ENCODE measurements at places on chromosomes 5 and 9.

DNA sequence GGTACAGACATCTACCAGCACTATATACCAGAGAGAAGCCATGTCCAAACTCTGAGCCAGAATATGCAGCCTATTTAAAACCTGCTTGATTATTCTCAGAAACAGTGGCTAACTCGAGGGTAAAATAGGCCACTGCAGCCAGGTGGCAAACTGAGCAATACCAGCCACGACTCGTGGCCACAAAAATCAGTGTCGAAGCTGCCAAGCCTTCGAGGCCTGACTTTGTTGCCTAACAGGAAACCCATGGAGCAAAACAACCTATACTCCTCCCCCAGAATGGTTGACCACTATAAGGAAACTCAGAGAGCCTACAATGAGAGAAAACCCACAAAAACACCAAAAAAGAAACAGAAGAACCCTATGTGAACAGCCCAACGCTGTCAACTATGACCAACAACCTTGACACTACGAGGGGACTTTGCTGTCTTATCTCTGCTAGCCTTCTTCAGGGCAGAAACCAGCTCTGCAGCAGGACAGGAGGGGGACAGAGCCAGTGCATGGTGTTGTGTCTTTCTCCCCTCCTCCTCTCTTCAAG lies 133.8 kb downstream of the TMEM174 start:
- no peak for DNase-seq

- no peak for DNase-seq
Observed at GRCh38 chr5:10702911-10703491, 58.0 kb downstream of the DAP start.

- no peak for DNase-seq
Observed at GRCh38 chr9:130633336-130634190, 30.8 kb upstream of the PRDM12 start.

DNA sequence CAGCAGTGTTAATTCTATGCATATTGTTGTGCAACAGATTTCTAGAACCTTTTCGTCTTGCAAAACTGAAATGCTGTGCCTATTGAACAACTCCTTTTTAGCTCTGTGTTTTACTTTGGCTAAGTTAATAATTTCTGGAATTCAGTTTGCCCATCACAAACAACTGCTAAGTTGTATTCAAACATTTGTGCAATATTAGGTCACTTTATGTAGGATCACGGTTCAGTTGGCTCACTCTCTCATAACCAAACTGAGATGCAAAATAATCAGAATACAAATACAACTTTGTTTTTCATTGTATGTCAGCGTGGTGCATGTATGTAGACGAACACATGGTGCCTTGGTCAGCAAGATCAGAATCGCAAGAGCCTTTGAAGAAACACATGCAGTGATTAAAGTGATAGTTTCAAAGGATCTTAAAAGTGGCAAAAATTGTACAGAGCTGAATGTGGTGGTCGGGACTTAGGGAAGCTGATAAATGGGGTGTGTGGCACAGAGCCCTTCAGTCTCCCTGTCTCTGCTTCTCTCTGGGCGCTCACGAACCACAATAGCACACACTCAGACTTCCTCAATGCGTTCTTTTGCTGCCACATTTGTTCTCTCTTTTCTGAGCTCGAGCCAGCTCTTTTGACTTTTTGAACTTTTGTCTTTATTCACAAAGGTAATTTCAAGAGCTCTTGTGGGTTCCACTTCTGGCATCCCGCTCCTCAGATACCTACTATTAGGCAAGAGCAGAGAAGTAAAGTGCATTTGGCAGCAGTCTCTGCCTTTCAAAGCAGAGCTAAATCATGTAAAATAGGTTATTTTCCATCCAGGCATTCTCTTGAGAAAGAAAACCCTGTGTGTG lies 112.4 kb upstream of the CTSL start:
- no peak for DNase-seq

DNA sequence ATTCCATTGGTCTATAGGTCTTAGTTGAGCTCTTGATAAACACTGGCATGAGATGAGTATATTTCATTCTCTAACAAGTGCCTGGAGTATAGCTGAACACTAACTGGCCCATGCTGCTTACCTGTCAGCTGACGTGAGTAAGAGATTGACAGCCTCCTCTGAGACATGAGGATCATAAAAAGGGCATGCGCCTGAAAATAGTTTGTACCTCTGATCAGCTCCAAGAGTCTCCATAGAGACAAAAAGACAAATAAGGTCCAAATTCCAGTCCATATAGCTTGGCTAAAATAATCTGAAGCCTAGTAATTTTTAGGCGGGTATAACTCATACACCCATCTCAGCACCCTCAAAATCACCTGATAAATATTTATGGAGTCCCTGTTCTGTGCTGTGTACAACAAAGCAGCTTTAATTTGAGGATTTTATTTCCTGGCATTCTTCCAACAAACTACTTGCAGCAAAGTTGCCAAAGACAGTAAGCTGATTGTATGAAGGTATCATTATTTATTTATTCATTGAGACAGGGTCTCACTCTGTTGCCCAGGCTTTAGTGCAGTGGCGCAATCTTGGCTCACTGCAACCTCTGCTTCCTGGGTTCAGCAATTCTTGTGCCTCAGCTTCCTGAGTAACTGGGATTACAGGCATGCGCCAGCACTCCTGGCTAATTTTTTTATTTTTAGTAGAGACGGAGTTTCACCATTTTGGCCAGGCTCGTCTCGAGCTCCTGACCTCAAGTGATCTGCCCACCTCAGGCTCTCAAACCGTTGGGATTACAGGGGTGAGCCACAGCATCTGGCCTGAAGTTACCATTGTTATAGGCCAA lies 16.2 kb upstream of the FSD1L start:
- DNase-seq: no peak

DNA sequence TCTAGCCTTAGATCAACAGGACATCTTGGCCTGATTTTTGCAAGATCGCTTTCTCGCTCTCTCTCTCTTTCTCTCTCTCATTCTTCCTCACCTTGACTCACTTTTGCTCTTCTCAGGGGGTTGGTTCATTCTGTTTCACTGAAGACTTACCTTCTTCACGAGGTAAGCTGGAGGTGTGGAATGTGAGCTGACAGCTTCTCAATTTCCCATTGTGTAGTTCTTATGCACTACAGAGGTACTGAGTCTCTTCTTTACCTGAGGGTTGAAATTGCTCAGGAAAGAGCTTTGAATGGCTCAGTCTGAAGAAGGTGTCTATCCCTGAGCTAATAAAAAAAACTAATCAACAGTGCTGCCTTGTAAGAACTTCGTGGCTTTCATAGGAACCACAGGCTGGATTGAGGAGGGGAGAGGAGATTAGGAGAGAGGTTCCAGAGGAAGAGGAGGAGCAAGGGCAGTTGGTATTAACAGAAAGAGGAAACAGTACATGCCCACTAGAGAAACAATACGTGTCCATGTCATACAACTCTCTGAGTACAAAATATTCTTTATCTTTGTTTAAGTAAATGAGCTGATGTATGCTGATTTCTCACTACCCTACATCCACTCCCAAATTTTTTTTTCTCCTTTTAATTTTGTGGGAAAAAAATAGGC lies 192.2 kb downstream of the TMEM167A start:
- no peak for DNase-seq

GRCh38 chr9:35453786-35454185 lies 36.1 kb upstream of the RUSC2 start:
- DNase-seq: no peak

DNA sequence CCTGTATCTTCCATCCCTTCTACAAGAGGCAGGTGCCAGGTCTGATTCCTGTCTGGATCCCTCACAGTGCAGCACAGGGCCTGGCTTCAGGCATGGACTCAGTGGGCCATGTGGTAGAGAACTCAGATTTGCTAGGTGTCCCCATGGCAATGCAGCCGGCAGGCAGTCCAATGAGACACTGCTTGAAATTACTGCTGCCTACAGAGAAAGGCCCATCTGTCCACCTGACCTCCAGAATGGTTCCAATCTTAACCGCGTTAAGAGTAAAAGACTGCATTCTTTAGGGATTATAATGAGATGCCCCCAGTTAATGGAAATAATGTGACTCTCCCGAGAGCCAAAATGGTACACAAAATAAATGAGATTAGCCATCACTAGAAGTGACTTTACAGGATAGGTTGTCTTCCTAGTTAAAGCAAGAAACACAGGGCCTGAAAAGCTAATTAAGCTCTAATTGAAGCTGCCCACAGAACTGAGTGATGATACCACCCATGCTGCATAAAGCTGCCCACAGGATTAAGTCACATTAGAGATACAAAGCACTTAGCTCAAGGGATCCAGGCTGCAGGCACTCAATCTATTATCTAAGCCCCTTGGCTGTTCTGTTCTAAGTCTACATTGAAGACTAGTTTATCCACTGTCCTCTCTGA lies 11.4 kb downstream of the FAM193B start:
- DNase-seq: no peak
